ENCODE measurements at places on chromosomes 11 and 22. TPM values are rescaled to one million over a fixed set of nuclear protein-coding genes. Genes with fewer than 3 reads are reported as not detected.

MCM5 gene
- total RNA-seq, result 319 TPM

DNA sequence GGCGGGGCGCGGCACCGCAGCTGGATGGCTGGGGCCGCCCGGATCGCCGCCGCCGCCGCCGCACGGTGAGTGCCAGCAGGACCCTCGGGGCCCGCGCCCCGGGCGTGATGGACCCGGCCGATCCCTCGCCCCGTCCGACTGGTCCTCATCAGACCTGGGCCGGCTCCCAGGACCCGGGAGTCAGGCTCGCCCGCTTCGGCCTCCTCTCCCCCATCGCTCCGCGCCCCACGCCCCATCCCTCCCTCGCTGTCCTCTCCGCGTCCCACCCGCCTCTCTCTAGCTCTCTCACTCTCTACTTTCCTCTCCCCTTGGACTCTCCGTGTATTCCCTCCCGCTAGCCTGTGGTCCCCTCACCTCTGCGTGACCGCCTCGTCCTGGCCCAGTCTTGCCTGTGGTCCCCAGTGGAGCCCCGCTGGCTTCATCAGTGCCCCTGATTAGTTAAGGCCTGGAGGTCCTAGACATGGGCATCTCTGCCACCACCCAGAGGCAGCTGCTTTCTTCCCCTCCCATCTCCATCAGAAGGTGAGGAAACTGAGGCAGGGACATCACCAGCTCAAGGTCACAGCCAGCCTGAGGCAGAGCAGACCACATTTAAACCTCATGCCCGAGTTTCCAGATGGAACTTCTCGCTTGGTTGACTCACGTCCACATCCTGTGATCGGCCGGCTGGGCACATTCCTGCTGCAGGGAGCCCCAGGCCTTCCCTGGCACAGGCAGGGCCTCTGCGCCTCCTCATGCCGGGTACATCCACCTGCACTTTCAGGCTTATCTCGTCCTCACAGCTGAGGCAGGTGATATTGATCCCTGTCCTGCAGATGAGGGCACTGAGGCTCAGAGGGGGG, 429 bp downstream of the SLC39A13 start:
- no peak for DNase-seq

- DNase-seq, result no peak
These were observed 3.6 kb downstream of the LDHA start for GRCh38 chr11:18397921-18398320.

OR51I1 gene
- total RNA-seq, result not detected

GRCh38 chr11:2436013-2436520, 8.2 kb downstream of the TRPM5 start:
- DNase-seq, result no peak

ZNHIT2 gene
- total RNA-seq, result 11.5 TPM

MPZL2 gene
- 26.2 TPM for total RNA-seq
